ENCODE measurements at places on chromosomes 7 and 10.

DNA sequence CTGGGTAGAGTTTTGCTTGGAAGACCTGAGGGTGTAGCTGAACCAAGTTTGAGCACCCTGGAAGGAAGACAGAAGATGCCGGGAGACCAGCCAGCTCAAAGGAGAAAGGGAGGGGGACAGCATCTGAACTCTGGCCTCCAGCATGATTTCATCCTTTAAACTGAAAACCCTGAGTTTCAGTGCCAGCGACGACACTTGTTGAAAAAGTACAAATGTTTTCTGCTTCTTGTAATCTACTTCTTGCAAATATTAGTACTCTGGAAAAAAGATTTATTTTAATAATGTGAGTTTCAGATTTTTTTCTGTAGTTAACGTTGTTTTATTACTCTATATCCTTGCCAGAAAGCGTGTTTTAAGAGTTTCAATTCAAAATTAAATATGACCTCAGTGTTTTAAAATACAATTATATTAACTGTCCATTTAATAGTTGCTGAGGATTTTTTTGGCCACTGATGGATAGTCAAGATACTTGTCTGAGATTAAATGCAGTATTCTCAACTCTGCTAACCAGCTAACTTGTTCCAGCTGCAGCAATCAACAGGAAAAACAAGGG, 227.7 kb downstream of the MGMT start:
- no peak for DNase-seq

DNA sequence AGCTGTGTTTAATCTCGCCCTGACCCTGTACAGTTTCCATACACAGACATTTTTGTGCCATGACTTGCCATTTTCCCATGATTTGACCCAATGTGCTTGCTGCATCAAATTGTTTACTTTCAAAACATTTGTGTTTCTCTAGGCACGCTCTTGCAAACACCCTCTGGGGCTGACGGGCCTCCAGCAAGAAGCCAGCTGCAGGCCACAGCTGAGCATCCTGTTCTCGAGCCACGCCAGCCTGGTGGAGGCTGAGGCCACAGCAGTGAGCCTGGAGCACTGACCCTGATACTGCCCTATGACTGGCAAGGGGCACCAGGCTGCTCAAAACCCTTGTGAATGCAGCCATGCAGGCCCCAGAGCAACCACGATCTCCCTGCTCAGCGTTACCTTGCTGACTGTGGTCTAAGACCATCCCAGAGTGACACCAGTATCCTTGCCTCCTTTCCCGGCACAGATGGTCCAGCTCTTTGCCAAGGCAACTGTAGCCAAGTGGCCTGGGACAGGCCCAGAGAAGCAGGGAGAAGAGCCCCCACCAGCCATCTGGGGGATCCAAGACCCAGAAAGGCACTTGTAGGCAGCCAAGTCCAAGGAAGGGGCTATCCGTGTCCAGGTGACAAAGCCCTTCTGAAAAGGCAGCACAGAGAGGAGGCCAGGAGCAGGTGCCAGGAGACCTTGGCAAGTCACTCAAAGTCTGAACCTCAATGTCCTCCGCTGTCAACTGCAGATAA, 78.5 kb downstream of the OAT start:
- DNase-seq: peak; percentile 38

GRCh38 chr10:80397014-80397413, 11.3 kb upstream of the PRXL2A start:
- no peak for DNase-seq

- no peak for DNase-seq
These were observed 245.5 kb downstream of the SKAP2 start for GRCh38 chr7:26618898-26619297.

DNA sequence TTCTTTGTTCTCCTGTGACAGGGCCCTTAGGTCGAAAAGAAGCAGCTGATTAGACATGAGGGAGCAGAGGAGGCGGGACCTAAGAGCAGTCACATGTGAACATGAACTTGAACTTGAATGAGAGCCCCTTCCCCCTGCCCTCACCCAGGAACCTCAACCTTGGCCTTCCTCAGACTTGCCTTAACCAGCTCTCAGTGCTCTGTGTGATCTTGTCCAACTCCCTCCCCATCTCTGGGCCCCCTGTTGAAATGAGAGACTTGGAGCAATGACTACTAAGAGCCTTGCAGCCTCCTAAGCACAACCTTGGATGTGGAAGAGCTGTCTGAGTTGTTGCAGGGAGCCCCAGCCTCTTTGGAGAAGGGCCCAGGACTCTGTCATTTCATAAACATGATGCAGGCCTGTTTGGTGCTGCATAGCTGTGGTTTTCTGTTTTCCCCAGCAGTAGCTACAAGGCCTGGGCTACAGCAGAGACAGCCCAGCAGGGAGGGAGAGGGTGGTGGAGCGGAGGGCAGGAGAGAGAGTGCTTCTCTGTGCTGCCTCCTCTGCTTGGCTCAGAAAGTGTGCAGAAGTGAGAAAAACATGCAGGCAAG, 123.9 kb upstream of the ZMIZ1 start:
- no peak for DNase-seq

DNA sequence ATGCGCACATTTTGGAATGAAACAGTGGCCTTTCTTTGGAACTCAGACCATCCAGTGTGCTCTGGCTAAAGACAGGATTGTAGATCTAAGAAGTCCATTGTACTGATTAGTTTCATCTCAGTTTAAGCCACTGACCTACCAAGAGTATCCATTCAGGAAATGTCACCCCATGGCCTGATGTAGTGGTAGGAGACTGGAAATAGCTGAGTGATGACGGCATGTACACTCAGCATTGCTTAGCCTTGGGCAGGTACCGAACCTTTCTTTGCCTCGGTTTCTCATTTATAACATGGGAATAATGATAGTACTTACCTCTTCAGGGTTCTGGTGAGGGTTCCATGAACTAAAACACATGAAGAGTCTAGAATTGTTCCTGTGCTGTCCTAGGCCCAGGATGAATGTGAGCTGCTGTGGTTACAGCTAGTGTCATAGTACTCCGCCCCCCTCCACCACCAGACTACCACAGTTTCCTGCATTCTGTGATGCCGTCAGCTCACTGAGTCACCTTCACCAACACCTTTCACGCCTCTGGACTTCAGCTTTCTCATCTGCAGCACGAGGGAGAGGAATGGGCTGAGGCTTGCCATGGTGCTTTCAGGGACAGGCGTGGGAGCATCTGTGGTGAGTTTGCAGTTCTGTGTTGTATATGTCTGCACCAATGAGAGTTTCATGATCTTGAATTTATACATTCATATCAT, 484.0 kb upstream of the GALNT17 start:
- DNase-seq: no peak

DNA sequence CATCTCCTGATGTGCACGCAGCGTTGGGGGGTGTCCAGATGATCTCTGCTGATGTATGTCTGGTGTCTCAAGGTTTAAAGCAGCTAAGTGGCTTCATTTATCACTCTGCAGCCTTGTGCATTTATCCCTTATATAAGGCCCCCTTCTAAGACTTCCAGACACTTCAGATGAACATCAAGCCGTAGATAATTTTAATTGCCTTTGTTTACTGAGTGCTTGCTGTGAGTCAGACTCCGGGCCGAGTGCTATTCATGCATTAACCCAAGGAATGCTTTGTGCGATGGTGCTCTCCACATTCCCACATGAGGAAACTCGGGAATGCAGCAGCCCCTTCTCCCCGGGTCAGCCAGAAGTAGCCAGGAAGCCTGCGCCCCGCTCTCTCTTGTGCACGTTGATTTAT, 328.6 kb upstream of the COBL start:
- DNase-seq: no peak

Data from A549 (cell line).